Endothelial cell (in vitro differentiated cells): ENCODE measurements at places on chromosomes 2 and 18.

DNA sequence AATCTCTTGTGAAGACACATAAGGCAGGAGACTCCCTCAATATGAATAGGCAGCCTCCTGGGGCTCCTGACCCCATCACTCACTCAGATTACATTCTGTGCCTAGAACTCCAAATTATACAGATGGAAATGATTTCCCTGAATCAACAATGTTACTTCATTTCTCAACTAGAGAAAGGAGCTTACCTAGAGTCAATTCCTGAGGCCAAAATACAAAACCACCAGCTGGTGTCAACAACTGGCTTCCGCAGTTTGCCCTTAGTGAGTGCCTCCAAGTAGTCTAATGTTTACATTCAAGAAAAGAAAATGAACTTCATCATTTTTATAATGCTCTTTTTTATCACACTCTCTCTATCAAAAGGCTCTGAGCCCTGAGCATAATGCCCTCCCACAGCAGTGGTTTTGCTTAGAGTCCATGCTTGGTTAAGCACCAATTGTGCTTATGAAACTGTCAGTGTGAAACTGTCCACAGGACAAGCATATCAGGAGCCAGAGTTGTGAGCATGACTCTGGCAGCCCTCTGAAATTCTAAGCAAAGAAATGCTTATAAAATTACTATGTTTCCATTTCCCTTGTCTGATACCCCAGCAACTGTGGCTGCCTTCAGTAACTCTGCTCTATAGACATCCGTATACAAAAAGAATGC is 305.7 kb upstream of the PKDCC start:
- no peak for DNase-seq

- no peak for DNase-seq
These were observed 23.4 kb upstream of the STAT1 start for GRCh38 chr2:191037351-191037750.

DNA sequence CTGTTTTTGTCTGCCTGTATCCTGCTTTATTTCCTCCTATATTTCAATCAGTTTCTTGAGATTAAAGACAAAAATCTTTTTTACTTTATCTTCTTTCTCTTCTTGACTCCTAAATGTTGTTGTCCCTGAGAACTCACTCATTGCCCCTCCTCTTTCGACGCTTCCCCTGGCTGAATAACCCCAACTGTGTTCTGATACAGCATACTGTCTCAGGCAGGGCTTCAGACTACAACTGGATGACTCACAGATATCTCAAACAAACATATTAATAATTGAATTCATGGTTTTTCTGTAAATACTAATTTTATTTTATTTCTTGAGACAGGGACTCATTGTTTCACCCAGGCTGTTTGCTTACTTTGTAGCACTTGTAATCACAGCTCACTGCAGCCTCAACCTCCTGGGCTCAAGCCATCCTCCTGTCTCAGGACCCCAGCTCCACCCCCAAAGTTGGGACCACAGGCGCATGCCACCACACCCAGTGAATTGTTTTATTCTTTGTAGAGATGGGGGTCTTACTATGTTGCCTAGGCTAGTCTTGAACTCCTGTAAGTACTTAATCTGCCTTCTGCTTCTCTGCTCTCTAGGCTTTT is 9.4 kb downstream of the ITGAV start:
- no peak for DNase-seq

DNA sequence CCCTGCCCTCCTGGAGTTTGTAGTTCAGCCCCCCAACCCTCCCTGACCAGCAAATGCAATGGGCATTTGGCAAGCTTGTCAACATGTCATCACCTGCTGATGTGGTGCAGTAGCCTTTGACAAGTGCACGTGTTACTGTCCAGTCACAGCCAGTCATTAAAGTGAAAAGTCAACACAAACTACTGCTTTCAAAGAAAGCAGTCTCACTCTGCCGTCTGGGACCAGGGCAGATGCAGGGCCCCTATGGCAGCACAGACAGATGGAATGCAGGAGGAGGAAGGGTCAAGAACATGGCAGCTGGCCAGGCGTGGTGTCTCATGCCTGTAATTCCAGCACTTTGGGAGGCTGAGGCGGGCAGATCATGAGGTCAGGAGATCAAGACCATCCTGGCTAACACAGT is 222.4 kb upstream of the OSR1 start:
- DNase-seq: no peak

DNA sequence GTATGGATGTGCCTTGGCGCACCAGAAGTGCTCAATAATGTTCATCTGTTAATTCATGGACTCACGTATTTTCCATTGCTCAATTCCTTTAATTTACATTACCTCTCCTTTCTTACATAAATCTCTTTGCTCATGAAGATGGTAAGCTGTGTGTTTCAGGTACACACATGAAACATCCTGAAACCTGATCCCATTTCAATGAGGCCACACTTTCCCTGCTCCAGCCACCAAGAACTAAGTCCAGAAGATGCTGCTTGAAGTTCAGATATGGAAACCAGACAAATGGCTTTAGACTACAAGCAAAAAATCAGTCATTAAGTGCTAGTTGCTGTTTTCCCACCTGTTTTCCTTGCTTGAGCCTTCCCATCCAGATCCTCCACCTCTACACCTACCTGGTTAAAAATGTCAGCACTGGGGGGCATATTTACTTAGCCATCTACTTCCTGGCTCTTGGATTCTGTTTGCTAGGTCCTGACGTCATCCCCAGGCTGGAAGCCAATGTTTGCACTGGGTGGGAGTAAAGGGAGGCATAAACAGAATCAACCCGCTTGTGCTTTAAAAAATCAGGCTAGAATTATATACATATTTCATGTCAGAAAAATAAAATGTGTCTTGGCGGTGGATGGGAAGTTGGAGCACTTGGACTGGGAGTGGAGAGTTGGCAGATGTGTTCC is 309.7 kb downstream of the OSR1 start:
- DNase-seq: no peak

GRCh38 chr2:126824663-126825062 is 74.0 kb upstream of the TEX51 start:
- DNase-seq: no peak

DNA sequence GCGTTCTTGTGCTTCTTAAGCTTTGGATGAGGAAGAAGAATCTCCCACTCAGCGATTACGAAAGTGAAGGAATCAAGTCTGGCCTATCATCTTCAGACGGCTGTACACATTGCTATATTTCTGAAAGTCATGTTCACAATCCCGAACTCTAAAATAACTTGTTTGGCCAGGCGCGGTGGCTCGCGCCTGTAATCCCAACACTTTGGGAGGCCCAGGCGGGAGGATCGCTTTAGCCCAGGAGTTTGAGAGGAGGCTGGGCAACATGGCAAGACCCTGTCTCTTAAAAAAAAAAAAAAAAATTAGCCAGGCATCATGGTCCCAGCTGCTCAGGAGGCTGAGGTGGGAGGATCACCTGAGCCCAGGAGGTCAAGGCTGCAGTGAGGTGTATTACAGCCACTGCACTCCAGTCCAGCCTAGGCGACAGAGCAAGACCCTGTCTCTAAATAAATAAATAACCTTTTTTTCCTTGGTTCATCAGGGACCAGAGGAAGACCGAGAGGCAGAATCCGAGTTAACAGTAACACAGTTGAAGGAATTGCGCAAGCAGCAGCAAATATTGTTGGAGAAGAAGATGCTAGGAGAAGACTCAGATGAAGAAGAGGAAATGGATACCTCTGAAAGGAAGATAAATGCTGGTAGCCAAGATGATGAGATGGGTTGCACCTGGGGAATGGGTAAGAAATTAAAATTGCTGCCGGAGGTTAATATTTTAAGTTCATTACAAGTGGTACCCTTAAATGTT is 1.1 kb downstream of the SLC4A1AP start:
- no peak for DNase-seq
